Right lobe of liver (tissue), 6 donors: ENCODE measurements at places on chromosomes 4 and X.

DNA sequence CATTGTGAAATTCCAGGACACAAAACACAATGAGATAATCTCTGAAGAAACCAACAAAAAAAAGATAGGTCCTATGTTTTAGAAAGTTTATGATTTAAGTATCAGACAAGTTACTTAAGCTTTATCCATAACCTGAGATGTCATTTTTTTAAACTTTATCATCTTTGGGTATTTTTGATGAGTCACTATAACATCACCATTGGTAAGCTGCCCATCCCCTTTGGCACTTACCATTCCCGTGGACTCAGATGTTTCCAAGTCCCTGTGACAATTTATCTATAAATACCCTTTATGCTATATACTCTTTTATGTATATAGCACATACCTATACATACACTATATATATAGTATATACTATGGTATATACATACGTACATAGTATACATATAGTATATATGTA is 198.9 kb upstream of the GEMIN8 start:
- no peak for DNase-seq

DNA sequence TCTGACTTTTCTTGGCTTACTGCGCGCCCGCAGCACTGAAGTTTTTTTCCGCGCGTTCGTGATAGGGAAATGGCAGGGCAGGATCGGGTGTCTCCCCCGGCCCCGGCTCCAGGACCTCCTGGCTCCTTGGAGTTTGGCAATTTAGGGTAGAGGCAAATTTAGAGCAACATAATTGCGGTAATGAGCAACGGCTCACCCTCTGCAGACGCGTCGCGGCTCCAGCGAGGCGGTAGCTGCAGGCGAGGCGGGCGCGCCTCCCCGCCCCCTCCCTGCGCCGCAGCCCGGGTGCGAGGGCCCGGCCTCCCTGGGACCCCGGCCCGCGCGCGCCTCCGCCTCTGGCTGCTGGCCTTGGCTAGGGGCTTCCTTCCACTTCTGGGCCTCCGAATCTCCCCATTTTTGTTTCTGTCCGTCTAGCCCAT is 6.2 kb downstream of the MSX1 start:
- DNase-seq, result no peak

- DNase-seq, result no peak
Observed at GRCh38 chrX:13664020-13664419, 11.1 kb downstream of the TCEANC start.

GRCh38 chr4:99180382-99181070 is 36.4 kb upstream of the ADH4 start:
- DNase-seq, result no peak

DNA sequence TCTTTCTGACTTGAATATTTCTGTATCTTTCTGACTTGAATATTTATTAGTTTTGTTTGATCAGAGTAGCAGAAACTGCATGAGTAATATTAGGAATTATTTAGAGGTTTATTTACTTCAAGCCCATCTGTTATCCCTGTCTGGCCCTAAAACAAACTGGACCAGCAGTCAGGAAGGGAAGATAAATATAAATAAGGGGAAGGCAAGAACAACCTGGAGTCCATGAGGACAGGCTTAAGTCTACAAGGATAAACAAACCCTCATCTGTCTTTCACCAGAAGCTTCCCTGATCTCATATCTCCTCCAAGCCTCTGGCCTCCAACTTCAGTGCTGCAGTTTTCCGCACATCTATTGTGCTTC is 524.9 kb downstream of the CENPC start:
- no peak for DNase-seq

- DNase-seq, result no peak
Observed at GRCh38 chr4:146271466-146271865, 57.1 kb downstream of the REELD1 start.

- DNase-seq, result no peak
Observed at GRCh38 chr4:96986816-96987215, 1146.9 kb downstream of the PDHA2 start.

DNA sequence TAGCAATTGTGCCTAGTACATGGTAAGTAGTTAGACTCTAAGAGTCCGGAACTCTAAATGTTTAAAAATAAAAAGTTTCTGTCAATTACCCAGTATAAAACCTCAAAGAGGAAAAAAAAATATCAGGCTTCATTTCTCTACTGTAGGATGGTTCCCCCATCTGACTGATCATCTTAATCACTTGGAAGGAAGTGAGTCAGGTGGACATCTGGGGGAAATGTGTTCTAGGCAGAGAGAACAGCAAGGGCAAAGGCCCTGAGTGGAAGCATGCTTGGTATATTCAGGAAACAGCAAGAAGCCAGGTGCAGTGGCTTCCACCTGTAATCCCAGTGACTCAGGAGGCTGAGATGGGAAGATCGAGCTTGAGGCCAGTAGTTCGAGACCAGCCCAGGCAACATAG is 2.9 kb upstream of the EIF1AX start:
- DNase-seq, result no peak

GRCh38 chrX:19947612-19948011 is 43.2 kb downstream of the BCLAF3 start:
- DNase-seq, result no peak

- no peak for DNase-seq
Observed at GRCh38 chrX:850471-850916, 219.9 kb downstream of the SHOX start.

- DNase-seq, result no peak
Observed at GRCh38 chr4:173527103-173527891, 2.7 kb downstream of the HAND2 start.

DNA sequence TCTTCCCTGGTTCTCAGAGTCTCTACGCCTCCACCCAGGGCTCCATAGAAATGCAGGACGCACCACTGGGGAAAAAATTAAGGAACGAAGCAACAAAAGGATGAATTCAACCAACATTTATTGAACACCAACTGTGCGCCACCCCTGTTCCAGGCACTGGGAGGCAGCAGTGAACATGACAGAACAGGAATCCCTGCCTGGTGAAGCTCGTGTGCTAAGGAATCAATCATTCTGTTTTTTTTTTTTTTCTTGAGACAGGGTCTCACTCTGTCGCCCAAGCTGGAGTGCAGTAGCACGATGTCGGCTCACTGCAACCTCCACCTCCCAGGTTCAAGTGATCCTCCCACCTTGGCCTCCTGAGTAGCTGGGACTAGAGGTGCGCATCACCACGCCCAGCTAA is 1.9 kb upstream of the FTSJ1 start:
- DNase-seq, result no peak

DNA sequence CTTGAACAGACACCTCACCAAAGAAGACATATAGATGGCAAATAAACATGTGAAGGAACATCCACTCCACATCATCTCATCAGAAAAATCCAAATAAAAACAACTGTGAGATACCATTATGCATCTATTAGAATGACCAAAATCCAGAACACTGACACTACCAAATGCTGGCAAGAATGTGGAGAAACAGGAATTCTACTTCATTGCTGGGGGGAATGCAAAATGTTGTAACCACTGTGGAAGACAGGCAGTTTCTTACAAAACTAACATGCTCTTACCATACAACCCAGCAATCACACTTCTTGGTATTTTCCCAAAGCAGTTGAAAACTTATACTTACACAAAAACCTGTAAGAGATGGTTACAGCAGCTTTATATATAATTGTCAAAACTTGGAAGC is 38.2 kb upstream of the ANTXR2 start:
- no peak for DNase-seq

DNA sequence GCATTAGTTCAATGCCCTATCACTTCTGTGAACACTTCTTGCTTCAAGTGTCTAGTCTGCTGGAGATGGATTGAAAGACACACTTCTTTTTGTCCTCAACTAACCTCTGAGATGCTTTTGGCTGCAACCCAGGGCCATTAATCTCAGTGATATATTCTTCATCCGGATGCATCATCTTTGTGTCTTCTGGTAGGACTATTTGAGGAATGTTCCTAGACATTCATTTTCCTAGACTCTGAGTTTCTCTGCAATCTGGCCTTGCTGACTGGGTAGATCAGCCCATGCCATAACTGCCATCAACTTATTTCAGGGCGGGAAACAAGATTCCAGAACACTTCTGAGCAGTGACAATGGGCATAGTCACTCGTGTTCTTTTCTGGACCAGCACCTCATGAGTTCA is 329.4 kb downstream of the PDGFC start:
- no peak for DNase-seq

DNA sequence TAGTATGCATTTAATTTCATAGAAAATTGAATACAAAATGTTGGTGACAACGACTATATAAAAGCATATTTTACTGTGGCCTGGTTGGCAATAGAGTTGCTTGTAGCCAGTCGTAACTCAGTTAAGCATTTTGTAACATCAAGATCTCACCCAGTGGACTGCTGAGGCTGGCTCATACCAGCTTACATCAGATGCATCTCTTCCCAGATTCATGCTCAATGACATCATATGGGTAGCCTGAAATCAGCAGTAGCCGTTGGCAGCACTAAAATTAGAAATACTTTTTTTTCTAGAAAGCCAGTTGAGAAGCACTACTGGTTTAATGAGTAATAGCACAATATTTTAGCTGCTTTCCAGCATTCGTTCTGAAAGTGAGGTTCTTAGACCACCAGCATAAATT is 341.2 kb downstream of the TECRL start:
- DNase-seq, result no peak

GRCh38 chr4:181350615-181351415 is 892.4 kb upstream of the TENM3 start:
- no peak for DNase-seq

GRCh38 chrX:137362583-137362982 is 203.3 kb upstream of the ZIC3 start:
- DNase-seq, result no peak

DNA sequence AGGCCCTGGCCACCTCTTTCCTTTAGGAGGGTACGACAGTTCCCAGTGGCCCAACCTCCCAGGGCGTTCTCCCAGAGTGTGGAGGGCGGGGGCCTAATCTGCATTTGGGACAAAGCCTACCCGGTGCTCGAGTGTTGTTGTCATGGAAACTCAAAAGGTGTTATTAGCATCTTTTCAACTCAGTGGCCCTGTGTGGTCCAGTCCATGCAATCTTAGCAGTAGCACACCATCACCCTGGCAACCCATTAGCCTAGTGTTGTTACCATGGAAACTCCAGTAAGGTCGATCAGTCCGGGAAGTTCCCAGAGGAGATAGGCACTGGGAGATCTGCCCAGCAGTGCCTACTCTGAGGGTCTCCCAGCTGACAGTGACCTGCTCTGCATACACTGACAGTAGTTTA is 20.2 kb downstream of the APLN start:
- no peak for DNase-seq

- no peak for DNase-seq
Observed at GRCh38 chrX:9943420-9943819, 23.7 kb upstream of the CLDN34 start.

DNA sequence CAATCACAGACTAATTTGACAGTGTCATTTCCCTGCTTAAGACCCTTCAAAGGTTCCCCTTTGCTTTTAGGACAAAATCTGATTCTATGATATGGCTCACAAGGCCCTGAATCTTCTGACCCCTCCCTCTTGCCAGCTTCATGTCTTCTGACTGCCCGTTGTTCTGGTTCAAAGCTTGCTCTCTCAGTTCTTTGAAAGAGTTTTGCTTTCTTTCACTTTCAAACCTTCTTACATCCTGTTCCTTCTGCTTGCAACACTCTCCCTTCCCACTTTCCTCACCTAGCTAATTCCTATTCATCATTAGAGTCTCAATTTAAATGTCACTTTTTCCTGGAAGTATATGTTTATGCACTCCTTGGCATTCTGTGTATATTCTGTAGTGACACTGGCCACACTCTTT is 299.2 kb downstream of the IDS start:
- DNase-seq, result no peak

DNA sequence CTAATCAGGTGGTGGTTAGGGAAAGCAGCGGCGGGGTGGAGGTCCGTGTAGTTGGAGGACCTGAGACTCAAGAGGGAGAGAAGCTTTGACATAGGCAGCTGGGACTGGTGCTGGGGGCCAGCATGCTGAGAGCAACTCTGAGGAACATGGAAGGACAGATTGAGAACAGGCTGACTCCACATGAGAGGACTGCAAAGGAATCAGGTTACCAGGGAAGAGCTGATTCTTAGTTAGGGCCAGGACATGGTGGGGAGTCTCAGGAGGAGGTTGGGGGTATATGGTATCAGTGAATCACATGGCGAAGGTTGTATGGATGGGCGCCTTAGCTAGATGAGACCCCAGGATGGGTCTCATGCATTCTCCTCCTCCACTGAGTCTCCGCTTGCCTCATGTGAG is 264.0 kb upstream of the BOD1L1 start:
- DNase-seq, result no peak

- DNase-seq, result no peak
Observed at GRCh38 chrX:118565853-118566252, 70.2 kb downstream of the DOCK11 start.

DNA sequence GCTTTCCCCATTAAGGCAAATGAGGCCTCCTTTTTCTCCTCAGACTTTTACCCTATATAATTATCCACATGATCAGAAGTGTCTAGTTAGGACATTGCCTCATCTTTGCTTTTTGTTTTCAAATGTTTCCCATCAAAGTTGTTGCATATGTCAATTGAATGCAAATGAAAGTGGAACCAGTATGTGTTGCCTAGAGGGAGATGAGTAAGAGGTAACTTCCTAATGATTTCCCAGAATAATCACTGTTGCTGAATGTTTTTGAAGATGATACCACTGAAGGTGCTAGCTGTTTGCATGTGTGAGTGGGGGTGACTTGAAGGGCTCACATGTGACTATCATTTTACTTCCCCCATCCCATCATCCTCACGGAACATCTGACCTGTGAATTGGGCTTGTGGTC is 33.9 kb downstream of the PAK3 start:
- no peak for DNase-seq
